Activated CD8-positive, alpha-beta memory T cell treated with anti-CD3 and anti-CD28 coated beads for 1 hour (primary cell): ENCODE measurements at places on chromosomes 7 and 10.

DNA sequence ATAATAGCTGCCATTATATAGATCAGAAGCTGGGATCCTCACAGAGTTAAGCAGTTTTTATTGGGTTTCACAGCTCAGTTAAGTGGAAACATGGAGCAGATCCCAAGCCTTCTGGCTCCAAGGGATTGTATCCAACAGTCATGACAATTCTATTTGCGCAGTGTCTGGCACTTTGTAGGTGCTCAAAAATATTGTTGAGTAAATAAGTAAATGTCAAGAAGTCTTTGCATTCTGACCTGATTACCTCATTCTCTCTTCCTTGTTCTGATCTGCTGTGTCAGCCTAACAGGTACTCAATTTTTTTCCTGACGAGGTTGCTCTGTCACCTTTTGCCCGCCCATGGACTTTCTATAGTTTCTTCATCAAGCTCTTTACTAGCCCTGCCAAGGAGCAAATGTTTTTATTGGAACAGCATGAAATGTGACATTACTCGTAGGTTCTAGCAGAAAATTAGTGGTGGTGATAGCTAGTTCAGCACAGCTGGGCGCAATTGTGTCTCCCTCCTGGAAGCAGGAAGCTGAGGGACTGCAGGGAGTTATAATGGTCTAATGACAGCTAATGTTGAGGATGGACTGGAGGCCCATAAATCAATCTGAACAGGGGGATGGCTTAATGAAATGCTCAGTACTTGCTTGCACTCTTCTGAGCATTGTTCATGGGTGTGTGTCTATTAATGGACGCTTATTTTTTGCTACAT, 680.2 kb downstream of the CCSER2 start:
- DNase-seq: no peak

DNA sequence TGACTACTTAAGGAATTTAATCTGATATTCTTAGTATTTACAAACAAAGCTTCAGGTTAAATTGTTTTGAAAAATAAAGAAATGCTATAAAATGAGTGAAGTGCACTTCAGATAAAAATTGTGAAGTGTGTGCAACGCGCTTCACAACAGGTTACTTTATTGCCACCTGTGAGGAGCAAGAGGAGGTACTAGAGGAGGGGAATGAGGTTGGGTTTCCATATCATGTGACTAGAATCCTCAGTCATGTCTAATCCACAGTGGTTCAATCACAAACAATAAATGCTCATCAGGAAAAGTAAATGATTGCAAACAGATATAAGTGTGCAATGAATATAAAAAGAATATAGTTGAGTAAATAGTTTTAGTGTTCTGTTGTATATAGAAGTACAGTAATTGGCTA, 34.5 kb upstream of the CD36 start:
- DNase-seq: no peak

DNA sequence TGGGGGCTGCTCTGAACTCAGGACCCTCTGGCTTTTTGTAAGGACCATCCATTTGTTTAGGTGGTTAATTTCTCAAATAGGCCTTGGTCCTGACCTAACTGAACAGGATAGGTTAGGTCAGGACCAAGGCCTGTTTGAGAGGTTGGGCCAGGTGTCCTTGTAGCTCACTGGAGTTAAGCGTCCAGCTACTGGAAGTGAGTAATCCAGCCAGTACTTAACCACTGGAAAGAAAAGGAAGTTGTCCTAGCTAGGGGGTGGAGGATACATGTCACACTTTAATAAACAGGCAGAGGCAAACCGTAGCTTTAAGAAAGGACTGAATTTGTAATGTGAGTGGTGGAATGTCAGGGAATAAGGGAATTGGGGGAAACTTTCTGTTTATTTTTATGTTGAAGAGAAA, 96.0 kb downstream of the GPR85 start:
- DNase-seq: no peak

DNA sequence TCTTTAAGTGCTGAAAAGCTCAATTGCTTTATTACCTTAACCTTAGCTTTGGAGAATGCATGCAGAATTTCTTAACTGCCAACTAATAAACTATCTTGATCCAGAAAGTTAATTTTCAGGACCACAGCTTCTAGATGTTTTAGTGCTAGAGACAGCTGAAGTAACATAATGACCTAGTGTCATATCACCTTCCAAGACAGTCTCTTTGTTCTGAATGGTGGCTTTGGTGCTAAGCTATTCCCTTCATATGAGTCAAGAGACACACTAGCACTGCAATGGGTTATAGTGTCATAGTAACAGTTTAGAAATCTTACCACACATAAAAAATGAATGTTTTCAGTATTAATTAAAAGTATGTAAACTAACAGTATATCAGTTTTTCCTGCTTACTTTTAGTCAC, 115.4 kb upstream of the LRRN3 start:
- DNase-seq: no peak

- no peak for DNase-seq
These were observed 87.3 kb downstream of the MTPN start for GRCh38 chr7:135889823-135890222.

GRCh38 chr10:60428387-60428737, 38.7 kb upstream of the ANK3 start:
- no peak for DNase-seq
